ENCODE measurements at places on chromosomes 5 and 9. TPM values are rescaled to one million over a fixed set of nuclear protein-coding genes. Genes with fewer than 3 reads are reported as not detected.
A peak's percentile ranks its signal among the peaks of the same experiment; 100 is the strongest.

GRCh38 chr9:326667-327066, 112.0 kb downstream of the DOCK8 start:
- DNase-seq = no peak

- DNase-seq = no peak
Measured at GRCh38 chr9:31573561-31573960, 810.9 kb upstream of the ACO1 start.

DNA sequence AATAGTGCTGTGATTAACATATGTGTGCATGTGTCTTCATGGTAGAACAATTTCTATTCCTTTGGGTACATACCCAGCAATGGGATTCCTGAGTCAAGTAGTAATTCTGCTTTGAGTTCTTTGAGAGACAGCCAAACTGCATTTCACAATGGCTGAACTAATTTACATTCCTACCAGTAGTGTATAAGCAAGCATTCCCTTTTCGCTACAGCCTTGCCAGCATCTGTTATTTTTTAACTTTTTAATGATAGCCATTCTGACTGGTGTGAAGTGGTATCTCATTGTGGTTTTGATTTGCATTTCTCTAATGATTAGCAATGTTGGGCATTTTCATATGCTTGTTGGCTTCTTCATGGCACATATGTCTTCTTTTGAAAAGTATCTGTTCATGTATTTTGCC, 308.5 kb downstream of the ARRDC3 start:
- no peak for DNase-seq

GRCh38 chr9:131876486-131876885, 136.6 kb upstream of the RAPGEF1 start:
- no peak for DNase-seq

GRCh38 chr5:172093559-172093958, 87.1 kb upstream of the FBXW11 start:
- DNase-seq = peak; percentile 68

- DNase-seq = no peak
Measured at GRCh38 chr5:10673017-10673389, 88.0 kb downstream of the DAP start.

Gene PPWD1
- 17.0 TPM for total RNA-seq

Gene PHF24
- 0.19 TPM for total RNA-seq

Gene INSL4
- not detected for total RNA-seq

Gene GABRA1
- total RNA-seq = not detected

Gene PCDHA11
- not detected for total RNA-seq
